Lower lobe of right lung (tissue), 2 donors: ENCODE measurements at places on chromosomes 6 and 20. TPM values are rescaled to one million over a fixed set of nuclear protein-coding genes. Genes with fewer than 3 reads are reported as not detected.
A peak's percentile ranks its signal among the peaks of the same experiment; 100 is the strongest.

DNA sequence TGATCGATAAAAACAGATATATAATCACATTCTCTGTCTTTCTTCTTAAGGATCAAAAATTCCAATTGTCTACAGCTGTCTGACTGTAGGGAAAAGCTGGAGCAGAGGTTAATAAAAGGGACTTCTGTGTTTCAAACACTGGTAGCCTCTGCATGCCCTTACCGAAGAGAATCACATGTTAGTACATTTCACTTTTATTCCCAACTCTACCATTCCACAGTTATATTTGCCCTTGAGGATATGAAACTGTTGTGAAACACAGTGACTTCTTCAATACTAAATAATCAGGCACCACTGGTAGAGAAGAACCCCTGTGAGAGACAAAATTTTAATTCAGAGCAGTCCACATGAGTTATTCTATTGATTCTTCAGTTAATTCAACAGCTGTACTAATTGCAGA is 1187.3 kb upstream of the CITED2 start:
- H3K27ac ChIP-seq, result no peak overlapping the region
- DNase-seq, result no peak
- H3K36me3 ChIP-seq, result no peaks in the 10 kb centered on the region
- no peaks in the 10 kb centered on the region for H3K27me3 ChIP-seq

DNA sequence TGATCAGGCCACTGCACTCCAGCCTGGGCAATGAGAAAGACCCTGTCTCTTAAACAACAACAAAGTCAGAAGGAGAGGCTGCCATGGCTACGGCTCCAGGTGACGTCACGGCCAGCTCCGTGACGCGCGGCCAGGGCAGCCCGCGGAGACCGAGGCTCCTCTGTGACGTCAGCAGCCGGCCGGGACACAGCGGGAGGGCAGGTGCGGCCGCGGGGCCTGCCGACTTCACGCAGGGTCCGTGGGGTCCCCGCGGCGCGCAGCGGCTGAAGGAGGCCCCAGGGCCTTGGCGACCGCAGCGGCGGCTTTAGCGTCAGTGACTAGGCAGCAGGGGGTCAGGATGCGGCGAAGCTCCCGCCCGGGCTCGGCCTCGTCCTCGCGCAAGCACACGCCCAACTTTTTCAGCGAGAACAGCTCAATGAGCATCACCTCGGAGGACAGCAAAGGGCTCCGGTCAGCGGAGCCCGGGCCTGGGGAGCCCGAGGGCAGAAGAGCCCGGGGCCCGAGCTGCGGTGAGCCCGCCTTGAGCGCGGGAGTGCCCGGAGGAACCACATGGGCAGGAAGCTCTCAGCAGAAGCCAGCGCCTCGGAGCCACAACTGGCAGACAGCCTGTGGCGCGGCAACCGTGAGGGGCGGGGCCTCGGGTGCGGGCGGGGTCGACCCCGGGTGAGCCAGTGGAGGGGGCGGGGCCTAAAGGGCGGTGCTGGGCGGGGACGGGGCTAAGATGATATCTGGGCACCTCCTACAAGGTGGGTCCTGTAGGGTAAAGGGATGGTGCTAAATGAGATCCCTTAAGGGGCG is at the start of gene SPAG4:
TSS of gene SPAG4 (plus strand) at position 163 of the 798 bp plus-strand sequence. CDS start at position 338, 175 bp downstream.
- no peaks in the 10 kb centered on the region for H3K27me3 ChIP-seq
- peak within 1 kb of the TSS; percentile 93 for H3K27ac ChIP-seq

DNA sequence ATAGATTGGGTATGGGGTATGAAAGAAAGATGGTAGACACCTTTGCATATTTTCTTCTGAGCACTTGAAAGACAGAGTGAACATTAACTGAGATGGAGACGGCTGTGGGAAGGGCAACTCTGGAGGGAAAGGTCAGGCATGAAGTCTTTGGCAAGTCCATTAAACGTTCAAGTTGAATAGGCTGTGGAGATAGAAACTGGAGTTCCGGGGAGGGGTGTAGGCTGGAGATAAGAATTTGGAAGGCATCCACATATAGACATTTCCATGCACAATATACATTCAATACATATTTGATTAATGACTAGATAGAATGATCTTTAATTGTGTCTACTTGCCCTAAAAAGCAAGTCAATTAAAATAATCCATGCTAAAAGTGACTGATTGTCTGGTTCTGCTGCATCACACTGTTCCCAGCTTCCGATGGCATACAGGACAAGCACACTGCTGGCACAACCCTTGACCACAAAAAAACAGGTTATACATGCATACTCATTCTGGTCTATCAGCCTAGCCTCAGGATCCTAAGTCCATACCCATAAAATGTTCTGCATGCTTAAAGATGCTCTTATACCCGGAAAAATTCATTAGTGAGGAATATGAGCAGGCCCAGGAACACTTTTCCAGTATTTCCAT is 1.9 kb upstream of the MYLK4 start:
- H3K27ac ChIP-seq, result no peak overlapping the region
- DNase-seq, result no peak
- peaks cover 7% of the 10 kb centered on the region for H3K4me1 ChIP-seq
- H3K36me3 ChIP-seq, result no peaks in the 10 kb centered on the region
- H3K4me3 ChIP-seq, result no peak overlapping the region
- H3K27me3 ChIP-seq, result no peaks in the 10 kb centered on the region

- H3K27ac ChIP-seq, result peak overlapping the region; percentile 1
- H3K36me3 ChIP-seq, result no peaks in the 10 kb centered on the region
- H3K4me3 ChIP-seq, result peak overlapping the region; percentile 14
- DNase-seq, result no peak
Observed at GRCh38 chr6:144055121-144055931, 40.0 kb downstream of the SF3B5 start.

GRCh38 chr6:55654445-55654844 is 75.5 kb upstream of the HMGCLL1 start:
- no peak overlapping the region for H3K4me3 ChIP-seq
- no peak overlapping the region for H3K27ac ChIP-seq
- no peak for DNase-seq
- no peaks in the 10 kb centered on the region for H3K27me3 ChIP-seq

GRCh38 chr6:144936764-144937163 is 651.6 kb downstream of the UTRN start:
- no peak overlapping the region for H3K4me3 ChIP-seq
- no peak for DNase-seq
- H3K4me1 ChIP-seq, result no peaks in the 10 kb centered on the region
- H3K27me3 ChIP-seq, result no peaks in the 10 kb centered on the region

GRCh38 chr20:24610341-24611115 is 141.1 kb downstream of the SYNDIG1 start:
- H3K36me3 ChIP-seq, result no peaks in the 10 kb centered on the region
- H3K4me1 ChIP-seq, result no peaks in the 10 kb centered on the region
- no peak overlapping the region for H3K27ac ChIP-seq
- H3K4me3 ChIP-seq, result no peak overlapping the region
- DNase-seq, result no peak

DNA sequence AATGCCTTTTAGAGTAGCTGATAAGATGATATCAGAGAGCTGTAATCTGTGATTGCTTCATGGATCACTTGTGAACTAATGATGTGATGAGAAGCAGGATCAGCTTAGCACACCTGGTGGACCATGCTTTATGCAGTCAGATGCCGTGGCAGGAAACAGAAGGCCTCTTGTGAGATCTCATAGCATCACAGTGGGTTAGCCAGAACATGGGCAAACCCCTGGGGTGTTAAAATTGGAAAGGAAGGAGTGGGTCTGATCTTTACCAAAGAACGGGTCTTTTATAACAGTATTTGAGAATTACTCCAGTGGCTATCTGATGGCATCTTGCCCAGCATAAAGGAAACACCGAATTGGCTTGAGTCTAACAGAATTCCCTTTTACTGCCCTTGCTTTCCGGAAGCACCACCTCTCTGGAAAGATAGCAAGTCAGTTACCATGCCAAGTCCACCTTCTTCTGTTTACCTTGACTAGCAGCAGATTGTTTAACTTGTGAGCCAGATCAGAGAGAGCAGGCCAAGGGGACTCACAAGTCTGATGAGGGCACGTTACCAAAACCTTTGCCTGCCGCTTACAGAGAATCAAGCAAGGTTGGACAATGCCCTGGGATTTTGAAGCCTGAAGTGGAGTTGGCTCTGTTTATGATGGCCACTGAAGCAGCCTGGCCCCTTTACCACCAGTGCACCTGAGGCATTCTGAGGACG is 20.9 kb upstream of the SRF start:
- peaks cover 14% of the 10 kb centered on the region for H3K36me3 ChIP-seq
- H3K4me3 ChIP-seq, result no peak overlapping the region
- no peak overlapping the region for H3K27ac ChIP-seq
- no peaks in the 10 kb centered on the region for H3K4me1 ChIP-seq
- DNase-seq, result no peak

DNA sequence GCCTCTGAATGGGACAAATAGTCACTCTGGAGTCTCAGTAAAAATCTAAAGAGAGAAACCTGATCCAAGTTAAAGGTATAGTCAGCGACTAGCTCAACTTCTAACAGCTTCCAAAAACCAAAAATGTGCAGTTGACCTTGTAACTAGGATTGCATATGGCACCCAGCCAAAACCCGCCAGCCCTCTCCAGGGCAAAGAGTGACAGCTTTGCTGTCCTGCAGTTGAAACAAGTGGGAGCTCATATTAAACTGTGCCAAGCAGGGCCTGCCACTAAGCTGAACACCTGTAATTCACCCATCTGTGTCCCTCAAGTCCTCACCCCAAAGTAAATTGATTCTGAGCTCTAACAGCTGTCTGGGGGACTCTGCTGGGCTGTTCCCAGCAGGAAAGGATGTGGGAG is 695.3 kb downstream of the MAFB start:
- H3K27me3 ChIP-seq, result no peaks in the 10 kb centered on the region
- no peaks in the 10 kb centered on the region for H3K36me3 ChIP-seq
- peaks cover 4% of the 10 kb centered on the region for H3K4me1 ChIP-seq
- no peak overlapping the region for H3K27ac ChIP-seq
- DNase-seq, result no peak

DNA sequence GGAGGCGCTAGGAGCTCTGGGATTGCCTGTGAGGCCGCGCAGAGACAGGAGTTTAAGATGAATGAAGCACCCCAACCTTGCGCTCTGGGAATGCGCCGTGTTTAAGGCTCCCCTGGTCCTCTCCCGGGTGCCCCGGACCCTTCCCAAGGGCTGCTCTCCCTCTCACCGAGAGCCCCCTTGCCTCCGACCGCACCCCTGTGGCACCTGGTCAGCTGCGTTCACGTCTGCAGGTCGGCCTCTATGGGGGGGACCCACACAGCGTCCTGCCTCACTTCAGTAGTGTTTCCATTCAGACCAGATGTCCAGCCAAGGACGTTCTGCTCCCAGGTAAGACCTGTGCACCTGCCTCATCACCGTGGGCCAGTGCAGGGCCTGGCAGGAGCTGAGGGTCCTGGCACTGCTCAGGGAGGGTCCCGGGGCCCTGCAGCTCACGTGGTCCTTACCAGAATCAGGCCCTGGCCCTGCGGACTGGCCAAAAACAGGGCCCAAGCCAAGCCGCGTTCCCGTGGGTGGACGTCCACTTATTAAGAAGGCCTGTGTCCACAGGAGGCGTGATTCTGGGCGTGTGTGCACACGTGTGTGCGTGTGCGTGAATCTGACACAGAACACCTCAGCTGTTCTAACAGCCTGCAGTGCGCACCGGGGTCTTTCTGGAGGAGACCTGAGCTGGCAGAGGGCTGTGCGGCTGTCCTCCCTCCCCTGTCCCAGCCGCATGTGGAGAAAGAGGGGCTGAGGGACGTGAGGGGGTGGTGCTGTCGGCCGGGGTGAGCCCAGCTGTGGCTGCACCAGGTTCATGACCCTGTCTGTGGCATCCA is 79.9 kb upstream of the BHLHE23 start:
- DNase-seq, result peak; percentile 35
- no peaks in the 10 kb centered on the region for H3K4me1 ChIP-seq
- no peak overlapping the region for H3K4me3 ChIP-seq
- H3K36me3 ChIP-seq, result no peaks in the 10 kb centered on the region
- peaks cover 74% of the 10 kb centered on the region for H3K27me3 ChIP-seq
- H3K27ac ChIP-seq, result no peak overlapping the region

DNA sequence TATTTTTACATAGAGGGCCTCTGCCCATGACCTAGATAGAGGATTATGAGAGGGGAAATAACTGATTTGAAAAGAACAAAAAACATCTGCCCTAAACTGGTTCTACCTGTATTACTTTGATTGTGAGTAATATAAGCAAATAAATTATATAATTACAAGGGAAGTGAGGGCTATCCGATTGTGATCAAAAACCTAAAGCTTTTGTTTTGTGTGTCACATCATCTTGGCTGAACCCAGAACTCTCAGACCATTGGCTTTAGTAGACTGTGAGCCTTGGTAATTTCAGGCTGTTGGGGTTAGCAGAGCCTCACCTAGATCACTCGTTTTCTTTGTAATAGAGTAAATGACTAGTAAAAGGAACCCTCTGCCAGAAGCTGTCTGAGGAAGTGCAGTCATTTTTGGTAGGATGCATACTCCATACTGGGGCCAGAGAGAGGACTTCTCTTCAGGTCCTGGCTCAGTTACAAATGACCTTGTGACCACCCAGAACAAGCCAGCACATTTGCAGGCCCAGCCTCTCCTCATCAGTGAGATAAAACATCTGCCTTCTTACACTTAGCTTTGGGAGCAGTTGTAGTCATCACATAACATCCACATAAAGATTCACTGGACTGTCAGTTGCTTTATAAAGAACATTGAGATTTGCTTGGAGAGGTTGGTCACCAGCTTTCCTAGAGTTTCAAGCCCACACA is 13.5 kb downstream of the STK35 start:
- peak overlapping the region; percentile 20 for H3K27ac ChIP-seq
- H3K4me3 ChIP-seq, result no peak overlapping the region
- peaks cover 75% of the 10 kb centered on the region for H3K4me1 ChIP-seq
- peaks cover 24% of the 10 kb centered on the region for H3K36me3 ChIP-seq

DNA sequence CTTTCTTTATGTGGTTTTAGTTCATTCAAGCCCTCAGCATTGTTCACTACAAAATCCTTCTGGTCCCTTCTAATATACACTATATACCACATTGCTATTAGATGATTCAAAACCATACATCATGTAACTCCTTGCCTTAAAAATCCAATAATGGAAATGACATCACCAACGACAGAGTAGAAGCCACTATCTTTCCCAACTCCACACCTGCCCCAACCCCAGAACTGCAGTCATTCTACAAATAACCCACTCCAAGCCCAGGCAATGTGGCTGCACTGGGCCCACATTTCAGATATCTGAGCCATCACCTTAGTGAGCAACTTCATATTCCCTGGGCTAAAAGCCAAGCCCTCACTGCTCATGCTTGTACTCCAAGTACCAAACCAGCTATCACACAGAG is 22.6 kb upstream of the RUNX2 start:
- no peaks in the 10 kb centered on the region for H3K4me1 ChIP-seq
- H3K36me3 ChIP-seq, result no peaks in the 10 kb centered on the region
- H3K27me3 ChIP-seq, result no peaks in the 10 kb centered on the region
- no peak for DNase-seq

- no peaks in the 10 kb centered on the region for H3K4me1 ChIP-seq
- H3K4me3 ChIP-seq, result no peak overlapping the region
- DNase-seq, result no peak
Observed at GRCh38 chr6:22164236-22164635, 132.6 kb downstream of the PRL start.

Gene OLIG3
- total RNA-seq, result not detected

Gene ANKRD66
- total RNA-seq, result 4.0 TPM

Gene CD93
- 99.7 TPM for total RNA-seq

Gene GNAS-AS1
- total RNA-seq, result 0.97 TPM

Gene ZBP1
- 5.8 TPM for total RNA-seq

Gene NNAT
- 0.83 TPM for total RNA-seq

Gene GRM1
- total RNA-seq, result 0.09 TPM

Gene ASIP
- total RNA-seq, result not detected

Gene C2
- 311 TPM for total RNA-seq

Gene PTCHD4
- 2.3 TPM for total RNA-seq
